ENCODE measurements at places on chromosomes 6 and 20.

DNA sequence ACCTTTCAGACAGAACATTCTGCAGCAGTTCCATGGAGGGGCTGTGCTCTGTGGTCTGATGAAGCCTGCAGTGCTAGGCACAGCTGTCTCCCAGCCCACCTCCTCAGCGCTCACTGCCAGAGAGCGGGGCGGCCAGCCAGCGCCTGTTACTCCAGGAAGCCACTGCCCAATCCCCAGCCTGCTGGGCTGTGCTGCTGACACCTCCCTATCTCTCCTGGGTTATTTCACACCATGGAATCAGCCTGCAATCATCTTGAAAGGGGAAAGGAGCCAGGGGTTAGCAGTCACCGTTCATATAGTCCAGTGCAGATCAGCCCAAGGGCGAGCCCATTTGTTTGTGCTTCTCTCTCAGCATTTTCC is 46.3 kb upstream of the NHSL1 start:
- DNase-seq, result no peak

- DNase-seq, result no peak
These were observed 131.7 kb downstream of the DNAH8 start for GRCh38 chr6:38846844-38847243.

- DNase-seq, result no peak
These were observed 196.9 kb downstream of the NFATC2 start for GRCh38 chr20:51345601-51346101.

GRCh38 chr6:142846883-142847287 is 98.1 kb downstream of the HIVEP2 start:
- no peak for DNase-seq

DNA sequence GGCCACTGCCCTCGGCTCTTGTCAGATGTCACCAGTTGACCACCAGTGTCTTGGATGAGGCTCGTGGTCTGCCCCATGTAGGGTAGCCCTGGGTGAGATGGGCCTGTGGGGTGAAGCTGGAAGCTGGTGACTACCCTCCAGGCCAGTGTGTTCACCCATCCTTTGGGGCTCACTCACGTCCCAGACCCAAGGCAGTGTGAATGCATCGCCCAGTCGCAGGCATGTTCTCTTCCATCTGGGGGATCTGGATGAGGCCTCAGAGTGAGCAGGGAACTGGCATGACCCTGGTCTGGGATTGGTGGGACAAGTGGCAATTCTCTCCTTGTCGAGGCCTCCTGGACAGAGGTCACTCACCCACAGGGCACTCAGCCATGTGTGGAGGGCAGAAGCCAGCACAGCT is 120.1 kb upstream of the PHACTR3 start:
- no peak for DNase-seq

All from stimulated activated CD8-positive, alpha-beta memory T cell treated with anti-CD3 and anti-CD28 coated beads, Interleukin-15, amount 100 ng/mL, for 1 hour (primary cell).